ENCODE measurements at places on chromosomes 3 and 15.

GRCh38 chr15:72792431-72792830, 8.9 kb upstream of the ADPGK start:
- DNase-seq: no peak

DNA sequence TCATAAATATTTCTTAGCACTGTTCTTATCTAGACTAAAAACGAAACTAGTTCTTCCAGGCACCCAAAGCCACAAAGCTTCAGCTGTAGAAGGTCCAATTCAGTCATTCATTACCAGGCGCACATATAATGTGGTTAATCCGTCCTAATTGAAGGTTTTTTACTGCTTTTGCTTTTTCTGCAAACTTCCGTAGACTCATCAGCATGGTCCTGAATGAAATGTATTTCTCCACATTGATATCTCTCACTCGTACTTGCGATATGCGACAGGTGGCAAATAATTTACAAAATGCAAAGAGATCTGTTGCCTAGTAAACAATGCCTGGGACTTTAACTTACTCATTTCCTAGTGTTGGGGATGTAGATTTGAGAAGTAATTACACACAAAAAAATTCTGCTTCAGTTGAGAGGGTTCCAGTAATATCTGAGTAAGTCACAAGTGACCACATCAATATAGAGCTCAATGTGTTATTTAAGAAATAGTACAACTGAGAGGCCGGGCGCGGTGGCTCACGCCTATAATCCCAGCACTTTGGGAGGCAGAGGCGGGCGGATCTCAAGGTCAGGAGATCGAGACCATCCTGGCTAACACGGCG, 75.0 kb upstream of the MBNL1 start:
- no peak for DNase-seq

DNA sequence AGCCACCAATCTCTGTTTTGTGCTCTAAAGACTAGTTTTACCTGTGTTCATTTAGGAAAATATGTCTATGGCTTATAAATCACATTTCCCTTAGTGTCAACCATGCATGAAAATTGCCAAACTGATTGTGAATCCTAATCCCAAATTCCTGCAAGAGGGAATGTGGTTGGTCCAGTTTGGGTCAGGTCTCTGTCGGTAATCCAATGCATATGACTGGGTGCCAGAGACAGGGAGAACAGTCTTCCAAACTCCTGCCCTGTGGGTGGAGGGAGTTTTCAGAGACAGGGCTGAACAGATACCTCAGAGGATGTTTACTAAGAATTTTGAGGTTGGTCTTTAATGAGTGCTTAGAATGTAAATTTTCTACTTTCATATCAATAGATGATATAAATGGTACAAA, 300.5 kb upstream of the ARL6 start:
- no peak for DNase-seq

- DNase-seq: no peak
These were observed 1242.5 kb upstream of the GBE1 start for GRCh38 chr3:83003917-83004316.

- no peak for DNase-seq
These were observed 188.5 kb downstream of the CADPS start for GRCh38 chr3:62686503-62687294.

- DNase-seq: no peak
These were observed 36.2 kb upstream of the LDHAL6B start for GRCh38 chr15:59170295-59171066.

DNA sequence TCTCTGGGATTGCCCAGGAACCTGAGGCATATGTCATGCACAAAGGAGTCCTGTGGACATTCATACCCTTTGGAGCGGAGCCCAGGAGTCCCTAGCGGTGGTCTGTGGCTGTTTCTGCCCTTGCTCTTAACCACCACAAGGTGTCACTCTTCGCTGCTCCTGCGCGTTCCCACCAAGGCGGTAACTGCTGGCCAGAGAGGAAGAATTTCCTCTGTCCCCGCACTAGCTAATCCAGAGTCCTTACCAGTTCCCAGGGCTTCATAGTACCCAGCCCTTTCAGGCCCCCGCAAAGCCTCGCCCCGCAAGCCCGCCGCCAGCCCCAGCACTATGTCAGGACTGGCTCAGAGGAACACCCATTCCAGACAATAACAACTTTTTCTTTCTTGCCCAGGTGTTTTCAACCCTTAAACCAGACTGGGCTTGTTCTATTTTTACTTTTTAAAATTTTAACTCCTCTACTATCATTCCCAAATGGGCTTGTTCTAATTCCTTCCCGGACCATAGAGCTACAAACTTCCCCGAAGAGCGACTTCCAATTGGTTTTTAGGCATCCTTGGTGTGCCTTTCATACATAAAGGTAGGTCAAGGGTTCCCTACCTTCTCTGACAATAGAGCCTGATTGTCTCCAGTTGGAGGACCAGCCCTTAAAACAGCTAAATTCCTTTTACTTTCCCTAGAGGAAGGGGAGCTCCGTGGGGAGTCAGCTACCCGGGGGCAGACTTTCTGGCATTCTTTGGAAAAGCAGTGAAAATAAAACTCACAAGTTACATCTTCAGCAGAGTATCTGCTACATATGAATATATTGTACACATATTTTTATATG, 31.8 kb upstream of the ZNF774 start:
- peak; percentile 69 for DNase-seq

DNA sequence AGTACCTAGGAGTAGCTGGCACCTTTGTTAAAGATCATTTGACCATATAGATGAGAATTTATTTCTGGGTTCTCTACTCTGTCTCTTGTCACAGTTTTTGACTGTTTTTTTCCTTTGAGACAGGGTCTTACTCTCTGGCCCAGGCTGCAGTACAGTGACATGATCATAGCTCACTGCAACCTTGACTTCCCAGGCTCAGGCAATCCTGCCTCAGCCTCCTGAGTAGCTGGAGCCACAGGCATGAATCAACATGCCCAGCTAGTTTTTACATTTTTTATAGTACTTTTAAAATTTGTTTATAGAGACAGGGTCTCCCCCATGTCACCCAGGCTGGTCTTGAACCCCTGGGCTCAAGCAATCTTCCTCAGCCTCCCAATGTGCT, 45.0 kb downstream of the BCL2L10 start:
- DNase-seq: no peak

- DNase-seq: no peak
These were observed 96.5 kb upstream of the PHLDB2 start for GRCh38 chr3:111762537-111762936.

- DNase-seq: no peak
These were observed 59.1 kb upstream of the NEDD4 start for GRCh38 chr15:56052395-56053045.

- no peak for DNase-seq
These were observed 194.5 kb downstream of the RPLP1 start for GRCh38 chr15:69647142-69647513.

DNA sequence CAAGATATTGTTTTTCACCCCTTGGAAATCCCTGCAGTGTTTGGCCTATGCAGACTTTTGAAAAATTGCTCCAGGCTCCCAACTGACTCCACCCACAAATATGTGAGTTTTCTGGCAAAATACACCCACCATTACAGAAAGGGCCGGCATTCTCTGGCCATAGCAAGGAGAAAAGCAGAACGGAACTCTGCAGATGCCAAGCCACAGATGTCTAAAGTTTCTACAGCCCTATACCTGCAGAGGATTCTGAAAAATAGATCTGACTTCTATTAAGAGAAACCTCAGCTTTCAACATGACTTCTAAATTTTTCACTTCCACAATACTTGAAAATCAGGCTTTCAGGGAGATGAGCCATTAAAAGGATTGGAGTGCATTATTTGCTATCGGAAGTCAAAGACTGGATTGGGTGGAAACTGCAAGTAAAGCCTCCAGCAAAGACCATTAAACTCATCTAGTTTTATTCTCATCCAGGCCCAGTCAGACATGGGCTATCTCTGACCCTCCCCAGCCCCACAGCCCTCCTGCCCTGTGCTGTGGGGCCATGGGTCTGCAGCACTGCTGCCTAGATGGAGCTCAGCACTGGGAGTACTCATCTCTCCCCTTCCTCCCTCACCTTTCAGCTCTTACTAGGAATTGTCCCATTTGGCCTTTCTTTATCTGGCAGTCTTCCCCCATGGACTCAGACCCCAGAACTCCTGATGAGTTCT, 243.1 kb upstream of the GOLGA6L4 start:
- no peak for DNase-seq

- no peak for DNase-seq
These were observed 44.4 kb upstream of the PSMD6 start for GRCh38 chr3:64067506-64068346.

GRCh38 chr3:197317250-197317963, 19.0 kb upstream of the DLG1 start:
- no peak for DNase-seq

DNA sequence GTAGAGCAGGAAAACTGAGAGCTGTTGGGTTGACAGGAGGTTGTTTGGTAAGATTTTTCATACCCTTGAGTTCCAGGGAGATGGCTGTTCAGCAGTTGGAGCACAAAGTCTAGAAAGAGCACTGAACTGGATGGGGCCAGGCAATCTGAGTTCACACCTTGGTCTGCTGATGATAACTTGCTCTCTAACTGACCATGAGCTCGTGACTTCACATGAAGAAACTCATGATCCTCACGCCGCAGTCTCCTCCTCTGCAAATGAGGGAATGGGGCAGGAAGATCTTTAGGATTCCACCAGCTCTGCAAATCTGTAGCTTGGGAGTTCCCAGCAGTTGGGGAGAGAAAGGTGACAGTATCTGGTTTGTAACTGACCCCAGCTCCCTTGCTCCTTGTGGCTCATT, 33.7 kb downstream of the CORO2B start:
- DNase-seq: no peak

DNA sequence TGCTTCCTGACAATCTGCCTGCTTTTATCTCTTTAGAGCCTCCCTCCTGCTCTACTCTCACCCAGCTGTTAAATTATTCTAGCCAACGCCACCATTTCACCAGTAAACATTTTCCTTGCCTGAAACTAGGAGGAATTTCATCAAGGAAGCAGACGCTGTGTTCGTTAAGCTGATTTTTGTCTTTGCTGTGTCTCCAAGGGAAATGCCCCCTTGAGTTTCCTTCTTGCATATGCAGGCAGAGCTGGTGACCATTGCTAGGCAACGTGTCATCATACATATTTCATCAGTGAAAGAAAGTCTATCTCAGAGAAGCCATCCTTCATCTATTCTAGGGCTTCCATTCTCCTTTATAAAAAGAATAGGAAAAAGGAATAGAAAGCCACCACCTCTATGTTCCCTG, 87.0 kb upstream of the ST8SIA2 start:
- DNase-seq: no peak

DNA sequence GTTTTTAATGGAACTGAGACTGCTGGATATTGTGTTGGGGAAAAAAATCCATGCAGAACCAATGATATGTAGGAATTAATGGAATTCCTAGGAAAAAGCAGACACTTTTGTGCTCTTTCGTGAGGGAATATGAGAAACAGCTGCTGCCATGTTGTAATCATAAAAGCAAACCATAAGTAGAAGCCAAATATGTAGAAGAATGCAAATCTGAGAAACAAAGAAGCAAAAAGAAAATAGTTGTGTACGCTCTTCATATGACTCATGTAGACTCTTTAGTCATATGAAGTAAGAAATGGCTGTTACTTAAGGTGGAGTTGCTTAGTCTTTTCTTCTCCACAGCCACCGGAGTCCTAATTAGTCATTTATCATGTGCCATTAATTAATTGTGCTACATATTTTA, 298.6 kb upstream of the ZNF717 start:
- DNase-seq: no peak

GRCh38 chr3:168241156-168241555, 145.4 kb upstream of the GOLIM4 start:
- no peak for DNase-seq

GRCh38 chr3:158005391-158006100, 100.7 kb downstream of the SHOX2 start:
- no peak for DNase-seq

DNA sequence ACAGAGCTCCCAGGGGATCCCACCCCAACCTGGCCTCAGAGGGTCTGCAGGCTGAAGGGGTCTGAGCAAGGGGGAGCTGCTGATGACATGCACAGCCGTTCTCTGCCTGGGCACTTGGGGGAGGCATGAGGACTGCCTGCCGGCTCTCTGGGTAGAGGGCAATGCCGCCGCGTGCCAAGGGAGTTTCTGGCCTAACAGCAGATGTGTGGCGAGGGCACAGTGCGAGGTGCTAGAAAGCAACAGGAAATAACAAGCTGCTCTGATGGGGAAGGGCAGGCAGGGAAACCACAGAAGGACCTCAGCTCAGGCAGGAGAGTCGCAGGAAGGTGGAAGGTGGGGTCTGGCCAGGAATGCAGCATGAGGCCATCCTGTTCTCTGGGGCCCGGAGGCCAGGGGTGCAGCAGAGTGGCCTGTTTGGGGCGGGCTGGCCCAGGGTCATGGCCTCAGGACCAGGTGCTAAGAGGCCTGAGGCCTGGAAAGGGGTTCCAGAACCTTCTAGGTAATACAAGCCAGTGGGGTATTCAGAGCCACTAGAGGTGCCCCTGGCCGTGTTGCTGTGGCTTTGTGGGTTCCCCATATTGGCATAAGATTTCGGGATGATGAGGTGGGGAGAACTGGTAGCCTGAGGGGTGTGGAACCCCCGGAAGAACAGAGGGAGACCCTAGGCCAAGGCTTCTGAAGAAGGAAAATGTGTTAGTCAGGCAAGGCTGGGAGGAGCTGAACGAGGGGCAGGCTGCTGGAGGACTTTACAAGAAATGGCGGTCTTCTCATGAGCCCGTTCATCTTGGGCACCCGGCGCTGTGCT, 41.2 kb downstream of the RGMA start:
- DNase-seq: no peak

GRCh38 chr15:90165659-90166489, 35.3 kb upstream of the SEMA4B start:
- DNase-seq: peak; percentile 65

DNA sequence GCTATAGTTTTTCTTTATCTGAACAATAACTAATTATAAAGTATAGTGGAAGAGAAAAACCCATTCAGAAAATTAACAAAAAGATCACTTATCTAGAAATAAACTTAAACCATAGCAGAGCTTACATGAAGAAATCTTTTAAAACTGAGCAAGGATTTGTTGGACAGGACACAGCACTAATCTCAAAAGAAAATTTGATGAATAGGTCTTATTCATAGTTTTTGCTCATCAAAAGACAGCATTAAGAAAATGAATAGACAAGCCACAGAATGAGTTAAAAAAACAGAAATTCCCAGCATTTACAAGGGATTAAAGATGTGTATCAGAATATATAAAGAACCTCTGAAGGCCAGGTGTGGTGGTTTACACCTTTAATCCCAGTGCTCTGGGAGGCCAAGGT, 29.5 kb downstream of the PIK3CA start:
- DNase-seq: no peak

DNA sequence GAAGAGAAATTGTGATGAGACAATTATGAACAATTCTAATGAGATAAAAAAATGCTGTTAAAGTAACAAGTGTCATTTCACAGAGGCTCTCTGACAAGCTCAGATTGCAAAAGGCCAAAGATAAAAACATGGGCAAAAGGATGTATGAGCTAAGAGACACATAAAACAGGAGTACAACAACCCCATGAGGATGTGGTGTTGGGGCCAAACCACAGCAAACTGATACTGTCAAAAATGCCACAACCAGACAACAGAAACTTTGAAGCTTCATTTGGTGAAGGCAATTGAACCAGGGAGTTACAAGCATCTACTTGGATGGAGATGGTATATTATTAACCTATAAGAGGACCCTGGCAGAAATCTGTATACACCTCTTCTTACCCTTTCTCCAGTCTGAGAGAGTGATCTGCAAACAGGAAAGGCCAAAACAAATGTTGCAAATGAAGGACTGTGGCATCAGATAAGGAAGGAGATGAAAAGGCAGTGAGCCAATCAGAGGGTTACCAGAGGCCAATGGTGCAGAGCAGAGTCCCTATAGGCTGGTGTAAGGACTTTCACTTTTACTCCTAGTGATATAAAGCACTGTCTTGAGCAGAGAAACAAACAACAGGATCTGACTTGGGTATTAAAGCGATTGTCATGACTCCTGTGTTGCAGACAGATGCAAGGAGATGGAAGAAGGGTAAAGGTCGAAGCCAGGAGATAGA, 659.0 kb downstream of the NTRK3 start:
- DNase-seq: peak; percentile 32
